ENCODE measurements at places on chromosomes 11 and 22. TPM values are rescaled to one million over a fixed set of nuclear protein-coding genes. Genes with fewer than 3 reads are reported as not detected.

The KREMEN1 gene
- total RNA-seq: 0.15 TPM

The OR8G5 gene
- total RNA-seq: not detected

The SHANK3 gene
- 0.07 TPM for total RNA-seq

The CHST1 gene
- not detected for total RNA-seq

The PRR33 gene
- not detected for total RNA-seq

The RAPSN gene
- total RNA-seq: 3.1 TPM

The XRRA1 gene
- total RNA-seq: 10.1 TPM

The PKDREJ gene
- total RNA-seq: not detected

The FAM83F gene
- total RNA-seq: 1.6 TPM

The PTGDR2 gene
- total RNA-seq: 0.52 TPM

The MAP6 gene
- 0.18 TPM for total RNA-seq

The ARHGAP8 gene
- 4.7 TPM for total RNA-seq

- no peak for DNase-seq
These were observed 103.7 kb downstream of the CTTN start for GRCh38 chr11:70501933-70502540.

DNA sequence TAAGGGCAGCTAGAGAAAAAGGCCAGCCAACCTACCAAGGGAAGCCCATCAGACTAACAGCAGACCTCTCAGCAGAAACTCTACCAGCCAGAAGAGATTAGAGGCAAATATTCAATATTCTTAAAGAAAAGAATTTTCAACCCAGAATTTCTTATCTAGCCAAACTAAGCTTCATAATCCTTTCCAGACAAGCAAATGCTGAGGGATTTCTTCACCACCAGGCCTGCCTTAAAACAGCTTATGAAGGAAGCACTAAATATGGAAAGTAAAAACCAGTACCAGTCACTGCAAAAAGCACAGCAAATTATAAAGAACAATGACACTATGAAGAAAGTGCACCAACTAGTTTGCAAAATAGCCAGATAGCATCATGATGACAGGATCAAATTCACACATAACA lies 30.6 kb upstream of the CASP12 start:
- DNase-seq: no peak

GRCh38 chr22:49322861-49323622 lies 504.6 kb downstream of the BRD1 start:
- no peak for DNase-seq

DNA sequence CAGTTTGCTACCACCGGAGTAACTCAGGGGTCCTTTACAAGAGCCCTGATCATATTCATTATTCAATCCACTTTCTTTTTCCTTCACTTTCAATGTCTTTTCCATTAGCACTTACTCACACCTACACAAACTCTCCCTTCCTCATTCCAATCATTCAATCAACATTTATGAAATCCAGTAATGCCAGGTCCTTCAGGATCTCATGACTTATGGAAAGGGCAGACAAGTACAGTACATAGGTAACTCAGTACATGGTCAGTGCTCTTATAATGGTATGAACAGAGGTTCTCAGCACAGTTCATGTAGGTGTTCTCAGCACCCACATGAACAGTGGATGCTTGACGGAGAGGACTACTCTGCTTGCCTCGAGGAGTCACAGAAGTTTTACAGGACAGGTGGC lies 106.6 kb downstream of the USP35 start:
- no peak for DNase-seq

GRCh38 chr11:66230156-66230555 lies 38.3 kb upstream of the RAB1B start:
- DNase-seq: no peak

GRCh38 chr11:134658481-134659225 lies 246.6 kb upstream of the B3GAT1 start:
- DNase-seq: no peak

DNA sequence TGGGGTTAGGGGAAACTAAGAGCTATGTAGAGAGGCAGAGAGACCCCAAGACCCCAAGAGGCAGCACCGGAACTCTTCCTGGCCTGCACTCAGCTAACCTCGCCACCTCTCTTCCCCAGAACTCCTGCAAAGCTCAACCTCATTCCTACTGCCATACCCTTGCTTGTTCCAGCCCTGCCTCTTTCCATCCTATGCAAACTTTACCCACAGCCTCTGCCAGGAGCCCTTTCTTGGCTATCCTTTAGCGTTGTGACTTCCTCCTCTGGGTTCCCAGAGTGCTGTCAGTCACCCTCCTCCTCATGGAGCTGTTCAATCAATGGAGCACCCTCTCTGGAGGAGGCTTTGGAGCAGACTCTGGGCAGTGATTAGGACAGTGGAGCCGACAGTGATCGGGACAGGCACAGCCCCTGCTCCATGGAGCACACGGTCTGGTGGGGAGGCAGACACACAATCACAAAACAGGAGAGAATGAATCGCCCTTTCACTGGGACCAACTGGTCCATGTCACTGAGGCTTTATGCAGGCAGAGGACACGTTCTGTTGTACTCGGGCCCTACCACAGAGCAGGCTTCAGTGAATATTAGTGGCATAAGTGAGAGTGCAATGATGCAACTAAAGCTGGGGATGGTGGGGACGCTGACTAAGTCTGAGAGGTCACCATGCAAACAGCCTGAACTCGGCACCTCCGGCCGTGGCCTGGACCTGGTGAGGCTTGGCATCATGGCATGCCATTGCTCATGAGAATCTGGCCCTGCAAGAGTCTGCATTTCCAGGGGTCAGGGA lies 24.6 kb upstream of the P2RY2 start:
- DNase-seq: no peak

- DNase-seq: no peak
These were observed 25.6 kb upstream of the TMEM135 start for GRCh38 chr11:87012089-87012488.

GRCh38 chr22:32378707-32379272 lies 21.1 kb downstream of the RFPL3 start:
- no peak for DNase-seq

- DNase-seq: no peak
These were observed 92.0 kb downstream of the PPP6R3 start for GRCh38 chr11:68552542-68552941.

- no peak for DNase-seq
These were observed 35.2 kb downstream of the MYO7A start for GRCh38 chr11:77163271-77163670.

DNA sequence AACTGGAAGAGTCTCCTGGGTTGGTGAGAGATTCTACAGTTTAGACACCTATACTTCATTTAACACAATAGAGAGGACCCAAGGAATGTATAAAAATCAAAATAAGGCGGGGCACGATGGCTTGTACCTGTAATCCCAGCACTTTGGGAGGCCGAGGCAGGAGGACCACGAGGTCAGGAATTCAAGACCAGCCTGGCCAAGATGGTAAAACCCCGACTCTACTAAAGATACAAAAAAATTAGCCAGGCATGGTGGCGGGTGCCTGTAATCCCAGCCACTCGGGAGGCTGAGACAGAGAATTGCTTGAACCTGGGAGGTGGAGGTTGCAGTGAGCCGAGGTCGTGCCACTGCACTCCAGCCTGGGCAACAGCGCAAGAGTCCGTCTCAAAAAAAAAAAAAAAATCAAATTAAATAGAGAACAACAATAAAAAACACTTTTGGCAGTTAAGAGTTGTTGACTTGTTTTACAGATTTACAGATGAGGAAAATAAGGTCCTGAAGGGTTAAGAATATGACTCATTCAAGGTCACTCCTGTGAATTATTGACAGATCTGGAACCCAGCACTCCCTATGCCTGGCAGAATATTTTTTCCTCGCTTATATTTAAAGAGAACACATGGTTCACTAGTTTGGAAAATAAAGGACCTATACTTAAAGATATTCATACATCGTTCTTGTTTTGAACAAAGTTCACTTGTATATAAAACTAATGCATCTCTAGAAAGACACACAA lies 5.2 kb downstream of the LGR4 start:
- no peak for DNase-seq

DNA sequence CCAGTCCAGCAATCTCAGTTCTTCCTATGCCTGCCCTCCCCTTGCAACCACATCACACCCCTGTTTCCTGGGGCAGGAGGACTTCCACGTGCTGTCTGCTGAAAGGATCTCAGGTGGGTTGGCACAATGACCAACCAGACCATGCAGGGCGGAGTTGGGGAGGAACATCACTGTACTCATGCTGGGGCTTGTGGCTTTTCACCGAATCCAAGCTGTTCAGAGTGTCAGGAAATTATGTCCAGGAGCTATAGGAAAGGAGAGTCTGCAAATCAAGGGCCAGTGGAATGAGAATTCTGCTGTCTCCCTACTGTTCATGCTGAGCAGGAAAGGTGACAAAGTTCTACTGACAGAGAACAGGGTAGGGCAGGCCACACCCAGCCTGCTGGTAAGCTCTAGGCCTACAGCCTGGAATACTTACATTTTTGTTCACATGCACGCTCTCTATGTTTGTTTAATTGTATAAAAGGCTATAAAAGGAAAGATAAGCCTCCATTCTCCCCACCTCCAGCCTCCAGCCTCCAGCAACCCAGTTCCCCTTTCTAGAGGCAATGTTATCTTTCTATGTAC lies 1.7 kb upstream of the PLAAT2 start:
- no peak for DNase-seq

DNA sequence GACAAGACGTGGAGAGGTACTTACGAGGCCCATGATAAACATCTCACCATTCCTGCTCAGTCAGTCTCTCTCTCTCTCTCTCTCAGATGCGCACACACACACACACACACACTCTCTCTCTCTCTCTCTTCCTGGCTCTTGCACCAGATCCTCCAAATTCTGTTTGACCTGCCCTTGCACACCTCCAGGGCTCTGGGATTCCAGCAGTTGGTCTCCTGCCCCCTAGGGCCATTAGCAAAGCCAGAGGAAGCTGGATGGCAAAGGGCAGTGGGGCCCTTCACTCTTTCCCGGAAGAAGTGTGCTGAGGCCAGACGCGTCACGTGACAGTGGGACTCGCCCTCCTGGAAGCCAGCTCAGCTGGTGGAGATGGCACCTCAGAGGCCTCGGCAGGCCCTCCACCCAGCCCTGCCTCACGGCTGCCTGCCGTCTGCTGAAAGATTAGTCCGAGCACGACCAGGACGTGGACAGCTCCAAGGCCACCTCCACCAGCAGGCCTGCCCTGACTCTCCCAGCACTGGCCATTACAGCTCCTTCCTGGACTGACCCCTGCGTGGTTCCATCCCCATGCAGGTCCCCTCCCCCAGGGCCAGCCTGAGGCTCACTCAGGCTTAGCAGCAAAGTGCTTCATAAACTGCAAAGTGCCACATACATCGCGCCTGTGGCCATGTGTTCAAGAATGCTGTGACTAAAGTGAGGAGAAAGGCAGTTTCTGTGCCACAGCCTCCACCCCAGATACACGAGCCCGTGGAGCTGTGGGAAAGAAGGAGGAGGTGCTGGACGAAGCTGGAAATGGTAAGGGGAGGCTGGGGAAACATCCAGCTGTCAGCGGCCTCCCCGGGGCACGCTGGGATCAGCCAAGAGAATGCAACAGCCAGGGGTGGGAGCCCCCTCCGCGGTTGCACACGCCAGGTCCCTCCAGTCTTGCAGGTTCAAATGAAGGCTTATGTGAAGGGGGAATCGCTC lies 3.7 kb downstream of the PDGFB start:
- no peak for DNase-seq

DNA sequence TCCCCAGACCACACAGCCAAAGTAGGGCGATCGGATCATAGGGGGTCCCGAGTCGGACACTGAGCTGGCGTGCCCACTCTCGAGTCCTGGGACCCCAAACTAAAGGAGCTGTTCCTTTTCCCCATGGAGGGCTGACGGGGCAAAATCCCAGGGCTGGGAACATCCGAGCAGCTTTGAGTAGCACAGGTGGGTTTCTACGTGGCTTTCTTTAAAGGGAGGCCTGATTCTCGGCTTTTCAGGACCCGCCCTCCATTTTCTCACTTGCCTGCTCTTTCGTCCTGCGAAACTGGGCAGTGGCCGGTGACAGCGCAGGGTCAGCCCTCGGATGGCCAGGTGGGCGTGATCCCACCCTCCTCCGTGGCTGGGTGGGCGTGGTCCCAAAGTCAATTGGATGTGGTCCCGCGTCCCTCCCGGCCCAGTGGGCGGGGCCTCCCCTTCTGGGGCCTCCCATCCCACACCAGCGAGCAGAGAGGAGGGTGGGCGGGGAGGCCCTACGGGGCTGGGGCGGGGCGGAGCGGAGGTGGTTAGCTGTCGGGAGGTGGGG lies 17.5 kb upstream of the TXNRD2 start:
- no peak for DNase-seq

GRCh38 chr22:37815593-37815992 lies 7.6 kb upstream of the GALR3 start:
- no peak for DNase-seq

DNA sequence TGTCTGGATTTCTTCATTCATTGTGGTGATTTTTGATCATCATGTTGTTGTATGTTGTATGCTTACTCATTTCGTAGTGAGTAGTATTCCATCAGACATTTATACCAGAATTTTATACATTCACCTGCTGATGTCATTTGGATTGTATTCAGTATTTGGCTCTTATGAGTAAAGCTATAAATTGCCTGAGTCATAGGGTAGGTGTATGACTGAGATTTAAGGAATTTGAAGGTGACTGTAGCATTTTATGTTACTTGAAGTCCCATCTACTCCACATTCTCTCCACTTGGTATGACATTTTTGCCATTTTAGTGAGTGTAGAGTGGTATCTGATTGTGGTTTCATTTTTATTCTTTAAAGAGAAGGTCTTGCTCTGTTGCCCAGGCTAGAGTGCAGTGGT lies 548.2 kb downstream of the TBC1D22A start:
- no peak for DNase-seq

DNA sequence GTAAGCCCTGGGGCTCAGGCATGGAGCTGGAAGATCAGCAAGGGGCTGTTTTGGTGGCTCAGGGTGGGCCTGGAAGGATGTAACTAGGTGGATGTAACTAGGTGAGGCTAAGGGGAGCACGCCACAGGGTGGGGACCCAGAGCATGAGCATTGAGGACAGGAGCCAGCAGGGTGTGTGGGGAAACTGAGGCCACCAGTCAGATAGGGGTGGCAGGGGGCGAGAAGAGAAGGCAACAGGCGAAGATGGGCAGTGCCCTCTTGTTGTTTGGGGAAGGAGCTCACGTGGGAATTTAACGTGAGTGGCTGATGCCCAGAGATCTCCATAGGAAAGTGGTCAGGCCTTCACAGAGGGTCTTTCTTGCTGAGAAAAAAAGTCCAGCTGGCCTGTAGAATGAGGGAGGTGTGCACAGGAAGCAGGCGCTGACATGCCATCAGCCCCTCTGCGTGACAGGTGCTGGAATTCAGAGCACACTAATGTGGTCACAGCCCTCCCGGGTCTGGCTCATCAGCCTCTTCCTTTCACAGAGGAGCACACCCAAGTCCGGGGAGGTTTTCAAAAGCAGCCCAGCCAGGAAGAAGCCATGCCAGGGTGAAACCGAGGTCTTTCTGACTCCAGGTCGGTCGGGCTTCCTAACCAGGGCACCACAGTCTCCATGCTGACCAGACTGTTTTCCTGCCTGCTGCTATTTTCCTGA lies 54.6 kb upstream of the PAX6 start:
- no peak for DNase-seq

Measured in T-helper 17 cell (primary cell).